ENCODE measurements at places on chromosomes 5 and 9. TPM values are rescaled to one million over a fixed set of nuclear protein-coding genes. Genes with fewer than 3 reads are reported as not detected.

ADAMTSL1 gene
- not detected for total RNA-seq

OR1Q1 gene
- not detected for total RNA-seq

TGFBI gene
- total RNA-seq: 5.9 TPM

IFNB1 gene
- not detected for total RNA-seq

LEAP2 gene
- 0.31 TPM for total RNA-seq

PDZD2 gene
- 1.3 TPM for total RNA-seq

All from CD4-positive, alpha-beta T cell (primary cell).